ENCODE measurements at places on chromosomes 6 and 20.

DNA sequence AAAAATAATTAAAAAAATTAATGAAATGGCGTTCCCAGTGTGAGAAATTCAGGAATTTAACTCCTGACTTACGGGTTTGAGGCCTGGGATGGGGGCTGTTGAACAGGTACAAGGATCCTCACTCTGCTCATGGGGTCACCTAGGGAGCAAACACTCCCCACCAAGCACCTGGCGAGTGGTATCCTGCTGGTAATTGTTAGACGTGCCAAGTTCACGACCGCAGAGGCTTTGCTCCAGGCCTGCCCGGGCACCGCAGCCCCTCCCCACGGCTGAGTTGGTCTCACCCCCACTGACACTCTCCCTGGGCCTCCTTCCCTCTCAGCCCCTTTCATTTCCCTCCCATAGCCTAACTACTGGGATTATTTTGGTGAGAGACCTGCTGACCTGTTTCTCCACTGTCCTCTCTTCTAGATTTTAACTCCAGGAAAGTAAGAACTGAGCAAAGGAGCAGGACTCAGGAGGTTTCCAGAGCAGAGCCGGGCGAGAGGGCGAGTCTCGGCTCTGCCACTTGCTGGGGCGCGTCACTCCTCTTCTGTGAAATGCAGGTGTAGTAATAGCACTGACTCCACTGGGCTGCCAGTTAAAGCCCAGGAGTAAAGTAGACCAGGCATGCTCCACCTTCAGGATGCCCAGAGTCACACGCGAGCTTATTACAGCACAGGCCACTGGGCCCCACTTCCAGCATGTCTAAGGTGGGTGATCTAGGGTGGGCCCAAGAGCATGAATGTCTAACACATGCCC is 22.8 kb downstream of the BMP7 start:
- no peak for DNase-seq

DNA sequence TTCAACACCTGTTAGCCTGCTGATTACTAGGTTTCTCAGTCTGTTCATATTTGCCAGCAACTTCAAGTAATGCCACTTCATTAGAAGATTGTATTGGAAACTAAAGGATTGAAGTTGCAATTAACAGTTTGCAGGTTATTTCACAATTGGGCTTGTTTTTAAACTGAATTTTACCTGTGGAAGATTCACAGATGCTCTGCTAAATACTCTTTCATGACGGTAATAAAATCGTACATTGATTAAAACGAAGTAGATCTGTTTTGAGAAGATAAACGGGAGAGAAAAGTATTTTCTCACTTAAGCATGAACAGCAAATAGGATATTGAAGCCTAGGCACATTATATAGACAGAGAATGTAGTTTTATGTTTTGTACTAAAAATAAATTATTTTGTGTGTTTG is 1.6 kb downstream of the RNF182 start:
- no peak for DNase-seq

GRCh38 chr6:111941686-111942330 is 68.6 kb upstream of the FYN start:
- DNase-seq = no peak

DNA sequence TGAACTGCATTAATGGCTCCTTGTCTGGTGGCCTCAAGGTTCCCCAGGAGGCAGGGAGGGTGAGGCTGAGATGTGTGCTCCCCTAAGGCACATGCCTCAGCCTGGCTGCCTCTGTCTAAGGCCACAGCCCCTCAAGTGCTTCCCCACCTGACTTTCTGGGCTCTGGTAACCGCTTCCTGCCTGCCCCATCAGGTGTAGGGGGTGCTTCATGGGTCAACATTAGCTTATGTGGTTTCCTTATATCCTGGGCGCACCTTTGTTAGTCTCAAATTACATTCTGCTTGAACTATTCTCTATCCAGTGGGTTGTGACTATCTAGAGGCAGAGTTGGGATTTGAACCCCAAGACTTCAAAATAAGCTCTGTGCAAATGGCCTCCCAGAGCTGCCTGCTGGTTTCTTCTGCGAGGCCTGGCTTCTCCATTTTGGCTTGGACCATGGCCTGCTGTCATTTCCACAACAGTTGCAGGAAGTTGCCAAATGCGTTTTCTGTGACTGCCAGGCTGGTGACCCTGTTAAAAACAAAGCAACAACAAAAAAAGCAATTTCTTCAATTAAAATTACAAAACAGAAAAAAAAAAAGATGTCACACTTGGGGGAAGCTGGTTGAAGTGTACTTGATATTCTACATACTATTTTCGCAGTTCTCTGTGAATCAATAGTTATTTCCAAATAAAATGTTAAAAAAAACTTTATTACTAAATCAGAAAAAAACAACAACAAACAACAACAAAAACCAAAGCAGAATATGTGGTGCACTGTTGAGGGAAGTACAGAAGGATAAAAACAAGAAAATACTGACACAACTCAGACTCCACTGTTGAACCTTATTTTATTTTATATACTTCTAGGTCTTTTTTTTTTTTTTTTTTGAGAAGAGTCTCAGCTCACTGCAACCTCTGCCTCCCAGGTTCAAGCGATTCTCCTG is 20.0 kb upstream of the ZNFX1 start:
- no peak for DNase-seq

- peak; percentile 46 for DNase-seq
These were observed 197.4 kb upstream of the KCNG1 start for GRCh38 chr20:51220293-51220706.

GRCh38 chr6:90701146-90701781 is 114.4 kb upstream of the MAP3K7 start:
- peak; percentile 27 for DNase-seq

DNA sequence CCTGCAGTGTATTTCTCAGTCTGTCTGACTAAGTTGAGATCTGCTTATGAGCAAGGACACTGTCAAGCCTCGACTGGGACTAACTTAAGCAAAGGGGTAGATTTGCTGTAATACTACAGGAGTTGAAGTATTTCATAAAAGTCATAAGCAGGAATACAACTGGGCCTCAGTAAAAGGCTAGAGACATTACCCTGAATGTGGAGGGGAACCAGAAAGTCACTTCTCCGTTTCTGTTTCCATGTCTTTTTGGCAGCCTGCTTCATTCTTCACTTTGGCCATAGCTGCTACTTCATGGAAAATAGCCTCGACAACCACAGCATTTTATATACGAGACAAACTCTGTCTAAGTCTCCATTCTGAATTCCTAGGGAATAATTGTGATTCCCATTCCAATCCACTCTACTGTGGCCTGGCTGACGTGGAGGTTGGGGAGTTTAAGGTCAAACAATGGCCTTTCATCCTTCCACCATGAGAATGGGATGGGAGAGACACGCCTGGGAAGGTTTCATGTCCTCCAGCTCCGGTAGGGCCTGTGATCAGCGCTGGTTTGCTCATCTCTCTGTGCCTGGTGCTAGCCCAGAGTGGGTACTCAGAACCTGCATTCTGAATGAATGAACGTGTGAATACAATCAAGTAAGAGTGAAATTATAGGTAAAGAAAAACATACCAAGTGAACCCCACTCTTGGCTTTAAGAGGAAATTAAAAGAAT is 37.1 kb upstream of the DUSP22 start:
- DNase-seq = no peak

DNA sequence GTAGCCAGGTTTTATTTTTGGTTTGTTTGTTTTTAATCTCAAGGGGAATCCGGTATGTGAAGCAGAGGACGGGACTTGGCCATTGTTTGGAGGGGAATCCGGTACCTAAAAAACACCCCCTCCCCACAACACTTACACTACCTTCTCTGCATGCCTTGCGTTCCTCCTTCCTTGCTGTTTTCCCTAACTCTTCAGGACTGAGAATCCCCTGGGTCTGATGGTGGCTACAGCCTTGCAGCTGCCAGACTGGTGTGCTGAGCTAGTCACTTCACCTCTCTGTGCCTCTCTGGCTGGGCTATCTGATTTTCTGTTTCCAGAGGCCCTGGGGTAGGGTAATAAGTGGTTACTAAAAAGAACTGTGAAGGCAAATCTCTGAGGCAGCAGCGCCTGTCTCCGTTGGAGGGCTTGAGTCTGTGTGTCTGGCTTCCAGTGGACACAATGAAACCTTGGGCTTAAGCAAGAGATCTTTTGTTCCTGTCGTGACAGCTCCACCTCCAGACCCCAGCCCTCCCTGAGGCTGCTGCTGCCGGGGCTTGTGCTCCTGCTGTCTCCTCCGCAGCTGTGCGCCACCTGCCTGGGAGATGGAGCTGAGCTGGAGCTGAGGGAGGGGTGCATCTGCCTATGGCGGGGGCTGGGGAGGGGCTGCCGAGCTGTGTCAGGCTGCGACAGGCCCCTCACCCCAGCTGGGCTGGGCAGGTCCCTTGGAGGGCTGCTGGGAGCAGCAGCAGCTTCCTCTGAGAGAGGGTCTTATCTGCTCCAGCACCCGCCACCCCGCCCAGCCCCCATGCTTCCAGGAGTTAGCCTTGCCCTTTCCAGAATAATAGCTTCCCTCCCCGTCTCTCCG is 65.8 kb upstream of the CCDC167 start:
- no peak for DNase-seq

DNA sequence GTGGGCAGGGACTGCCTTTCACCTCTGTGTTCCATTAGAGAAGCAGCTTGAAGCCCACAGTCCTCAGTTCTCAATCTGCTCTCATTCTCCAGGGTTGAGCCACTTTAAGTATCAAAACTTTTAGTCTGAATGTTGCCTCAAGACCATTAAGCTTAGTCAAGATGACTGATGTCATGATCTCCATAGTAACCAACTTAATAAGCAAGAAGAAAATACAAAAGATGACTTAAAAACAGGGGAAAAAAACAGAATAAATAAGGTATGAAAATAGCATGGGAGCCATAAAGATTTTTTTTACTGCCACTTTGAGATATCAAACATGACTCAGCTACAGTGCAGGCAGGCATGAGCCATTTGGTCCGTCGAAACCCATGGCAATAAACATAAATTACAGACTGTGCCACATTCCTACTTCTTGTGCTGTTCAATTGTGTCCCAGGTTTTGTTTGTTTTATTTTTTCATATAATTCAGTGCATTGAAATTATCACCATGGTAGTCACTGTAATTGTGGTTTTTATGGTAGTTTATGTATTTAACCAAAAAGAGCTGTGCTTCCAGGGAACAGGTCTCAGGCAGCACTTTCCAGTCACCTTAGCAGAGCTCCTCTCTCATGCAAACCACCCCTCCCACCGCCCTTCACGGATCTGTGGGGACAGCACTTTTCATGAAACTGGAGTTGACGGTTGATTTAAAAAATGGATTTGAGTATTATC is 156.5 kb upstream of the INSM1 start:
- DNase-seq = peak; percentile 43

DNA sequence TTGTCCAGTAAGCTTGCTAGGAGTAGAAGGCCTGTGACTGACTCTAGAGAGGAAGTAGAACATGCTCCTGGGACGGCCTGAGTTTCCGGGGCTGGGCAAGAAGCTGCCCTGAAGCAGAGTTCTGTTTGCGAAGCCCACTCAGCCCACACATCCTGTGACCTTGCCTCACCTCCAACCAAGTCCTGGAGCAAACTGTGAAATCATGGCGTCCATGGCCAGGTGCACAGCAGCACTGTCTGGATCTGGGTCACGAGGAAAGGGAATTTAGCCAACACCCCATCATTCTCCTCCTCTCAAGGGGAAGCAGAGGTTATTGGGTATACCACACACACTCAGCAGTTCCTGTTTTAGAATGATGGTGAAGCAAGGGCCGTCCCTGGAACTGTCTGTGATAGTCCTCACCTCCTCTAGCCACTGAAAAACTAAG is 87.5 kb downstream of the CRYBG1 start:
- DNase-seq = no peak

- DNase-seq = no peak
These were observed 3.1 kb downstream of the LRP11 start for GRCh38 chr6:149860834-149861602.

- no peak for DNase-seq
These were observed 170.1 kb upstream of the AKAP12 start for GRCh38 chr6:151069641-151070040.

- DNase-seq = peak; percentile 95
These were observed 12.4 kb downstream of the FRS3 start for GRCh38 chr6:41767112-41767833.

DNA sequence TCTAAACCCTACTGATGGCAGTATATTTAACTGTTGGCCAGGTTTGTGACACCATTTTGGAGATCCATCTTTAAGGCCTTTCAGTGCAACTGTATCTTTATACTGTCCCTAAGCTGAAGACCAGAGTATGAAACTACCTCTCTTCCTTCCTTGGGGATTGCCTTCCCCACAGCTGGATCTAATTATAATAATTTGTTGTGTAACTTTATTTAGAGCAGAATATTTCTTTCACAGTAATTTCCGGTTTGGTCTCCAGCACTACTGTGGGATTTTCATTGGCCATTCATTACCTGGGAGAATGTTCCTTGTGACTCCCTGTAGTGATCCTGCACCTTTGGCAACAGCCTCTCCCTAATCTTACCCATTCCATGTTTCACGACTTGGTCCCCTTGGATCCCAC is 75.2 kb downstream of the AKAP7 start:
- no peak for DNase-seq

- DNase-seq = no peak
These were observed 89.1 kb downstream of the PSMG4 start for GRCh38 chr6:3347826-3348225.

GRCh38 chr6:126341126-126341525 is 1.2 kb downstream of the CENPW start:
- DNase-seq = peak; percentile 22

DNA sequence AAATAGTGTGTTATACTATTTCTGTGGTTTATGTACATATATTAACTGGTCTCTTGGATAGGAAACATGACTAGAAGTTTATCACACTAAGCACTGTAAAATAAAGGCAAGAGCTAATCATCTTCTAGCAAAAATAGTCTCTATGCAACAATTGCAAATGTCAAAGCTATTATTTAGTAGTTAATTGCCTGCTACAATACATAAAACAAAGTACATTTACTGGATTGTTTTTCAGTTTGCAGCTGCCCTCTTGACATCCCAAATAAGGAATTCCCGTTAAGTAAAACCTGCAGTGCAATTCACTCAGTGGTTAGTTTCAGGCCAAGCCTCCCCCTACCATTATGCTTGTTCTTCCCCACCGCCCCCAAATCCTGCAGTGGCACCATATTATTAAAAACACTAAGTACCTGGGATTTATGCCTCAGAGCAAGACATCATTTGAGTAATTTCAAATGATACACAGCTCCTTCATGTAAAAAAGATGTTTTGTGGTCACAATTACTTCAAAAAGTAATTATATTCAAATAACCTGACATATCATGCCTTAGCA is 1.6 kb upstream of the ATP5F1E start:
- no peak for DNase-seq

- no peak for DNase-seq
These were observed 89.9 kb downstream of the GPR6 start for GRCh38 chr6:110067837-110068591.

DNA sequence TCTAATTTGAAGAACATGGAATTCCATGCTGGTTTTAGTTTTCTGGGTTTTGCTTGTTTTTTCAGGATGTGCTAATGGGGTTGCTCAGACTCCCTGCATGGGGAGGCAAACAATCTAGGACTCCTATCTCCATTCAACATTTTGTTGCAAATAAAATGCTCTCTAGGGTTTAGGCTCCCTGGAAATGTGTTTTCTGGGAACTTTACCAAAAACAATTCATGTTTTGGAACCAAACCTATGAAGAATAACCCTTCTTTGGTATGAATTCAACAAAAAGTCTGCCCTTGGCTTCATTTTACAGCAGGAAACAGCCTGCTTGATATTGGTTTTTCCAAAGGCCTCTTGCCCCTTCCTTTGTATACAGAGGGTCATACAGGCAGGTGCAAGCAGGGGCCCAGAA is 217.7 kb downstream of the FOXA2 start:
- no peak for DNase-seq

GRCh38 chr6:34658605-34659265 is 37.8 kb downstream of the ILRUN start:
- DNase-seq = no peak
